ENCODE measurements at places on chromosomes 1 and 21. TPM values are rescaled to one million over a fixed set of nuclear protein-coding genes. Genes with fewer than 3 reads are reported as not detected.

- H3K4me3 ChIP-seq: no peak overlapping the region
- H3K27ac ChIP-seq: no peak overlapping the region
- peak; percentile 83 for DNase-seq
- no peaks in the 10 kb centered on the region for H3K27me3 ChIP-seq
- H3K4me1 ChIP-seq: no peaks in the 10 kb centered on the region
These were observed 92.6 kb downstream of the LPAR3 start for GRCh38 chr1:84800090-84801073.

DNA sequence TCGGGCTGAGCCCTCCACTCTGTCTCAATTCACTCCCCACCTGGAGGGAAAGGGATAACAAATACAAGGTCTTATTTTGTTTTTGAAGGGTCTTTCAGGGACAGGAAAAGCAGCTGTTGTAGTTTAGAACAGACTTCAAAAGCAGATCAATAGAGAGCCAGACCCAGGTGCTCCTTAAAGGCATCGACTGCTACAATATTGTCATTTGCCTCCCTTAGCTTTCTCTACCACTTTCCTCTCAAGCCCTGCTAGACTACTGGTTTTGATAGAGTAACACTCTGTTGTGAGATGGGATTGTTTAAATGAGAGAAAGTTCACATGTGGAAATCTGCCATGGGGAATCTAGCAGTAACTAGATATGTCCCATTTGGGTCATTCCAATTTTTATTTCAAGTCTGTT lies 24.0 kb downstream of the RGS7 start:
- DNase-seq: no peak
- H3K27me3 ChIP-seq: no peaks in the 10 kb centered on the region
- H3K27ac ChIP-seq: no peak overlapping the region
- H3K4me3 ChIP-seq: no peak overlapping the region

C4BPA gene
- total RNA-seq: not detected

PCBP3 gene
- 7.5 TPM for total RNA-seq

Data from esophagus muscularis mucosa (tissue), 4 donors.